ENCODE measurements at places on chromosomes 4 and X.

DNA sequence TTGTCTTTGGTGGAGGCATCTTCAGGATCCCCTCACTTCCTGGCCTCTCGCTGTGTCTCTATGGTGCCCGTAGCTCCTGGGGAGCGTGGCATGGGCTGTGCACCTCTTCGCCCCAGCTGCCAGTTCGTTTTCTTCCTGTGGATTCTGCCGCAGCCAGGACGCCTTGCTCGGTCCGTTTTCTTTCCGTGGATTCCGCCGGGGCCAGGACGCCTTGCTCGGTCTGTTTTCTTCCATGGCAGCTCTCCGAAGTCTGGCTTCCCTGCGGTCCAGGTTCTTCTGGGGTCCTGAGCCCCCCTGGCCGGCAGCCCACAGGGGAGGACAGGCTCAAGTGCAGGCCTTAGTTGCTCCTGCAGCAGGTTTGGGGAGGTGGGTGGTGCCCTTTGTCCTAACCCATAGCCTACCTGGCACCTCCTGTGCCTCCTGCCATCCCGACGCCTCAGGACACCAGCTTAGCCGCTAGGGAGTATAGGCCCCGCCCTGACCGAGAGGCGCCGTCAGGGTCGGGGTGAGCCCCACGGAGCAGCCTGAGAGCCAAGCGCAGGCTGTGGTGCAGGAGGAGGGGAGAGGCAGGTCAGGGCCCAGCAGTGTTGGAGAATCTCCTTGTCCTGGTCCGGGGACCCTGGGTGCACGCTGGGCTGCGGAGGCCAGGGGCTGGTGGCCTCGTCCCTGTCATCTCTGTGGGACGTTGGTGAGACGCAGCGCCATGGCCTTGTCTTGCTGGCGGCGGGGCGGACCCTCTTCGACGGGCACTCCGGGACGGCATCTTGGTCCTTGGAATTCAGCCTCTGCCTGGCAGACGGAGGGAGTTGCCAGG, 27.1 kb downstream of the UVSSA start:
- DNase-seq: no peak

- no peak for DNase-seq
Measured at GRCh38 chr4:127776620-127777019, 5.5 kb upstream of the HSPA4L start.

DNA sequence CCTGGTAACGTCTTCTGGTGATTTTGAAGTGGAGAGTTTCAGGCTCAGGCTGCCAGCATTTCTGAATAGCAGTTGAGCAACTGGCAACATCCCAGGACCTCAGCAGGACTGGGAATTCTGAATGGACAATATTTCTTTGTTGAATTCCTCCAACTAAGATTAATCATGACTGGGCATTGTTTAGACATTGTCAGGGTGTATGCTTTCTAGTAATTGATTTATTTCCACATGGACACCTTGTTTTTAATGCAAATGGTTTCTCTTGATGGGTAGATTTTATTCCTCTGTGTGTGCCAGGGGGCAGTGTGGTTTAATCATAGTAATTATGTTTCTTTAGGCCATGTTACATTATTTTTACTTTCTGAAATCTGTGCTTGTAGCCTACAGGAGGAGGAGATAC, 1004.7 kb upstream of the LCORL start:
- no peak for DNase-seq

- DNase-seq: no peak
Measured at GRCh38 chr4:61853041-61853440, 652.9 kb downstream of the ADGRL3 start.

DNA sequence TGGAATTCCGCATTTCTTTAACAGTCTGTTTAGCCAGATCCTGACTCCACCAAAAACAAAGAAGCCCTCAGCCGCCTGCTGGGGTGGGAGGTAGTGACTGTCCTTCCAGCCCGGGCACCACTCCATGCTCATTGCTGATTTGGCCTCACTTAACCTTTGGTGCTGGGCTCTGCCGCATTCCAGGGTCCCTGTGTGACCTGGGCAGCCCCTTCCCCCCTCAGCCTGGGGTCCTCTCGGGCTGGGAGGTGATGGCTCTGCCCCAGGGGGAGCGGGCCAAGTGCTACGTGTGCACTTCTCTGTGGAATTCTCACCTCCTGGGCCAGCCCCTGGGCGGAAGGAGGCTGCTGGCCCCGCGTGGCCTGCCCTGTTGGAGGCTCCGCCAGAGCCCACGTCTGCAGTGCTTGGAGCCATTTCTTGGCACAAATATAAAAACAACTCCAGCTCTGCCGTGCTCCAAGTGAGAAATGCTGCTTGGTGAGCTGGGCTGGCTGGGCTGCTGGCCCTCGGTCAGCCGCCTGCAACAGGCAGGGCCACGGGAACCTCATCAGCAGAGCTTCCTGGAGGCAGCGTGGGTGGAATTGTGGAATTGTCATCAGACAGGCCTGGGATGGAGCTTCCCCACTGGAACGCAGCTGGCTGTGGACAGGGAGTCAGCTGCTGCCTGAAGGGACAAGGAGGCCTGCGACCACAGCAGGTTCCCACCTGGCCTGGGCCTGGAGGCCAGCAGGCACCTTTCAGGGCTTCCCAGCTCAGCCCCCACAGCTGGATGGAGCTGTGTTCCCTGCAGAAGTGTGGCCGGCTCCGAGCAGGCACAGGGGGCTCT, 66.0 kb downstream of the TRMT44 start:
- DNase-seq: no peak

DNA sequence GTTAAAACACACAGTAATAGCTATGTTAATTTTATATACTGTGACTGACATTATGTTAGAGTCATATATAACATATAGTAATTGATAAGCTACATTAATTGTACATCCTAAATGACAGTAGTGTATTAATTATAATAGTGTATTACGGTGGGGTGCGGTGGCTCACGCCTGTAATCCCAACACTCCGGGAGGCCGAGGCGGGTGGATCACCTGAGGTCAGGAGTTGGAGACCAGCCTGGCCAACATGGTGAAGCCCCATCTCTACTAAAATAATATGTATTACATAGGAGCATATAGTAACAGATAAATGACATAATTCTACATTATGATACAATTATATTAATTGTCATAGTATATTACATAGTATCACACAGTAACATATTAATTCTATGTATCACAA, 12.2 kb downstream of the ASMTL start:
- DNase-seq: no peak

Measured in forelimb muscle (tissue), 1 donor.